ENCODE measurements at places on chromosomes 11 and 22.

DNA sequence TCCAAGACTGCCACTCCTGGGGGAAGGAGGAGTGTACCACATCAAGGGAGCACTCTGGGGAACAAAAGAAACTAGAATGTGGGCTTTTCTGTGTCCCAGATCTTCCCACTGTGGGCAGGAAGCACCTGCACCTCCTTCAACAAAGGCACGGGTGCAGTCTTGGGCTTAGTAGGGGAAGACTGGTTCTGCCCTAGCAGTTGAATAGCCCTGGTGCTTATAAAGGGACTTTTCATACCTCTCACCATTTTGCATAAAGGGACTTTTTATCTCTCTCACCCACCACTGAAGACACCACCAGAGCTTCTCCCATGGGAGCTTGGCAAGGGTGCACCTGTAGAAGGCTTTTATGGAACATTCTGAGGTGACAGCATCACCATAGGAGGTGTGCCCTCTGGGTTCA lies 65.8 kb upstream of the MS4A8 start:
- no peak for DNase-seq

DNA sequence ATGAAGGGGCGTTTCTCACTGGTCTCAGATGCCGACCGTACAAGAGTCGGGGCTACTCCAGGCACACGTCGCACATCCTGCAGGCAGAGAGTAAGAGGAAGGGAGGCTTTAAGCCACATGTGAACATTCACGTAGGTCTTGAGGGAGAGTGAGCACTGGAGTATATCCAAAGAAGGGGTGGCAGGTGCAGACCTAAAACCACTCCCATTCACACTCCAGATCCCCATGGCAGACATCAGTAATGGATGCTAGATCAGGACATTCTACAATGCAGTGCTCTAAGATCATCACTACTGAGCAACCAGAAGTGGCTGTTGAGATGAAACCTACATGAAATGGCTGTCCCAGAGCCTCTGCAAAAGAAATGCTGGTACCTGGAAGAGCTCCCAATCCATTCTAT lies 39.0 kb downstream of the WT1 start:
- no peak for DNase-seq

- no peak for DNase-seq
Measured at GRCh38 chr22:37267135-37267587, 15.1 kb upstream of the CYTH4 start.

DNA sequence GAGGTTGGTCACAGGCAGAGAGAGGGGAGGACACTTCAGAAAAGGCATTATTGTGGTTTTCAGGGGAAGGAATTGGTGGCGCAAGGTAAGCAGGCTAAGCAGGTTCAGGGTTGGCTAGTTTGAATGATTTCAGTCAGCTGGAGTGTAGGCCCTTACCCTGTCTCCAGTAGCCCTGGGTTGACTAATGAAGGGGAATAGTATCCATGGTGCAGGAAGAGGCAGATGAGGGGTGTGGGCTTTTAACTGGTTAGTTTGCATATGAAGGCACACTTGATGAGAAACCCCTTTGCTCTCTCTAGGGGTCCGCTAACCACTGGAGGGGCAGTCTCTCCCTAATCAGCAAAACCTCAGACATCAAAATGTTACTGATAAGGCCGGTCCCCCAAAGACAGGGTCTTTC lies 249.7 kb downstream of the AASDHPPT start:
- peak; percentile 55 for DNase-seq

GRCh38 chr11:36141196-36141953 lies 147.8 kb downstream of the COMMD9 start:
- DNase-seq: no peak

- DNase-seq: no peak
Measured at GRCh38 chr11:19659529-19659928, 53.1 kb upstream of the NAV2 start.

DNA sequence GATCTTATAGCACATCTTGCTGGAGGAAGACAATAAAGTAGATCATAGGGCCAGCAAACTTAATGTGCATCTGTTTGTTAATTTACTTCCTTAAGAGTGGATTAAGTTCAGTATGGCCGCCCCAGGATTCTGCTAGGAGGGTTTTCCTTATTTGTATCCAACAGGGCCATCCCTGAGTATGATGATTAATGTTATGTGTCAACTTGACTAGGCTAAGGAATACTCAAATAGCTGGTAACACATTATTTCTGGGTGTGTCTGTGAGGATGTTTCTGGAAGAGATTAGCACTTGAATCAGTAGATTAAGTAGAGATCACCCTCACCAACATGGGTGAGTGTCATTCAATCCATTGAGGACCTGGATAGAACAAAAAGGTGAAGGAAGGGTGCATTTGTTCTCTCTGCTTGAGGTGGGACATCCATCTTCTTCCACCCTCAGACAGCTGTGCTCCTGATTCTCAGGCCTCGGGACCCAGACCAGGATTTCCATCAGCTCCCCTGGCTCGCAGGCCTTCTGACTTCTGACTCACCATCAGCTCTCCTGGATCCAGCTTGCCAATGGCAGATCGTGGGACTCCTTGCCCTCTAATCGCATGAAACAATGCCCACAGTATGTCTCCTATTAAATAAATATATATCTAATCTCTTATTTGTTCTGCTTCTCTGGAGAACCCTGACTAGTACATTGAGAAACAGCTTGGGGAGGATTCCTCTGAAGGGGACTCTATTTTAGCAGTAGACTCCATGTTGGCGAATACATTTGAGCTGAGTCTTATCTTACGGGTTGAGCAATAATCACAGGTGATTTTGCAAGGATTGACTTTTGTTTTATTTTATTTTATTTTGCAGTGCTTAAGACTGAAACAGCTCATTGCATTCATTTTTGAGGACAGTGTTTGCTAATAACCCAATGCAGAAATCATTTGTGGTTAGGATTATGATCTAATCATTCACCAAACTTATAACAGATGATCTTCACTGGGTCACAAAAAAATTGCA lies 9.0 kb upstream of the ZBTB44 start:
- no peak for DNase-seq

GRCh38 chr22:26023104-26023775 lies 146.0 kb upstream of the SEZ6L start:
- no peak for DNase-seq

DNA sequence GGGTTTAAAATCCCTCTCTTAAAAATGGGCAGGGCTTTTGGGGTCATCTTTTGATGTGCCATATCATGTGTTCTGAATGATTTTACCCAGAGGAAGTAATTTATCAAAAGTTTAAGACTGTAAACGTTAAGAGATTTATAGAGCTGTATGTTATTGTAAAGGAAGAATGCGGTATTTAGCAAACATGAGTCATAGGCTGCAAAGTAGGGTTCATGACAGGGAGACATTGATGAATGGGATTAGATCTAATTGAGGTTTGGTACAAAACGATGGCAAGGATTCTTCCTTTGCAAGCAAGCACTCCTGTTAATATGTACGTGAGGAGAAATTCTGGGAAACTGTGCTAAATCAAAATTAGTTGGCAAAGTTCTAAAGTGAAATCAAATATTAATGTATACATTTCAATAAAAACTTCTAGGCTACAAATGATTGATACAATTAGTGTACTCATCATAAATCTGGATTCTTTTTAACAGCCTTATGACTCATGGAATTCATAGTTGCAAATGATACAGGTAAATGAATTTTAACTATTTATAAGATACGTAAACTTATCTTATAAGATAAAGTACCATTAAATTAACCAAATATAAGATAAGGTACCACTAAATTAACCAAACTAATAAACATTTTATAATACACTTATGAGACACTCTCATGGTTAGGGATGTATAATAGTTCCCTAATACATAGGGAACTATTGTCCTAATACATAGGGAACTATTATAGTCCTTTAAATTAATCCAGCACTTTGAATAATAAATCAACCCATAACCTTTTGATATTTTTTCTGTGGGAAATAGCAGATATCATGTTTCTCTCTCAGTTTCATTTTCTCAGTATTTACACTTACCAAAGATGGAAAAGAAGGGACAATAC lies 58.4 kb downstream of the KIF18A start:
- DNase-seq: no peak

DNA sequence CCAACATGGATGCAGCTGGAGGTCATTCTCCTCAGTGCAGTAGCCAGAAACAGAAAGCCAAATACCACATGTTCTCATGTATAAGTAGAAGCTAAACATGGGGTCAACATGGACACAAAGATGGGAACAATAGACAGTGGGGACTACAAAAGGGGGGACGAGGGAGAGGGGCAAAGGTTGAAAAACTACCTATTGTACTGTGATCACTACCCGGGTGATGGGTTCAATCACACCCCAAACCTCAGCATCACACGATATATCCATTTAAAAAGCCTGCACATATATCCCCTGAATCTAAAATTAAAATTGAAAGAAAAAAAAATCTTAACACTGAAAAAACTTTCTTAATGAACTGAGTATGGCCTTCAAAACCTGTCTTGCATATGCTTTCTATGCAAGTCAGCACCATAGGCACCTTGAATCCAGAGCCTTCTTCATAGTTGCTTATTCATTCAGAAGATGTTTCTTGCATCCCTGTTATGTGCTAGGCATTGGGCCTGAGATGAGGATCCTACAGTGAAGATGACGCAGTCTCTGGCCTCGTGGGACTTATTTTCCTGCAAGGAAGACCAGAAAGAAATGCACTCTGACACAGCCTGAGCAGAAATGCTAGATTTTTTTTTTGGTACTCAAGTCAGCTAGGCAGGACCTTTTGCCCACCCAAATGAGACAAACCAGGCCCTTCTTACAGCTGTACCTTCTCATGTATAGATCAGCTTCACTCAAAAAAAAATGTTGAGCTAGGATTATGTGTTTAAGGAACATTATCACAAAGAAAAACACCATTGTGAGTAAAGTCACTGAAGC lies 21.0 kb downstream of the NNMT start:
- DNase-seq: no peak

- no peak for DNase-seq
Measured at GRCh38 chr11:72250661-72251464, 6.9 kb upstream of the PHOX2A start.

DNA sequence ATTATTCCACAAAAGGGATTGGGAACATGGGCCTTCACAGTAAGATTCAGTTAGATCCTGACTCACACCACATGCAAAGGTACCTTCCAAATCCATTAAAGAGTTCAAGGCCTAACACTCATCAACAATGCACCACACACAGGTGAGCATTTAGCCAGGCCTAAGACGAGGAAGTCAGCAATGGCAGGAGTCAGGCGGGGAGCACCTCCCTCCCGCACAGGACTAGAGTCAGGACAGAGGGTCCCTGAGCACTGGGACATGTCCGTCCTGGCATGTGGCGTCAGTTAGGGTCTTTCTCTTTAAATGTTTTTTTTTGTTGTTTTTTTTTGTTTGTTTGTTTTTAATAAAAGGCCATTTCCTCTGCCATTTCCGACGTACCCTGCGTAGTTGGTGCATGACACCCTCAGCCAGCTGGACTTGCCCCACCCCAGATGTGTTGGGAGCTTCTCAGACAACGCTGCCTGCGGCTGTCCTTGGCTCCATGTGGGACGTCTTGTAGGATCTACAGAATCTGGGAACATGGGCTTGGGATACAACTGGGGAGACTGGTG lies 1458.6 kb downstream of the BRD1 start:
- no peak for DNase-seq

DNA sequence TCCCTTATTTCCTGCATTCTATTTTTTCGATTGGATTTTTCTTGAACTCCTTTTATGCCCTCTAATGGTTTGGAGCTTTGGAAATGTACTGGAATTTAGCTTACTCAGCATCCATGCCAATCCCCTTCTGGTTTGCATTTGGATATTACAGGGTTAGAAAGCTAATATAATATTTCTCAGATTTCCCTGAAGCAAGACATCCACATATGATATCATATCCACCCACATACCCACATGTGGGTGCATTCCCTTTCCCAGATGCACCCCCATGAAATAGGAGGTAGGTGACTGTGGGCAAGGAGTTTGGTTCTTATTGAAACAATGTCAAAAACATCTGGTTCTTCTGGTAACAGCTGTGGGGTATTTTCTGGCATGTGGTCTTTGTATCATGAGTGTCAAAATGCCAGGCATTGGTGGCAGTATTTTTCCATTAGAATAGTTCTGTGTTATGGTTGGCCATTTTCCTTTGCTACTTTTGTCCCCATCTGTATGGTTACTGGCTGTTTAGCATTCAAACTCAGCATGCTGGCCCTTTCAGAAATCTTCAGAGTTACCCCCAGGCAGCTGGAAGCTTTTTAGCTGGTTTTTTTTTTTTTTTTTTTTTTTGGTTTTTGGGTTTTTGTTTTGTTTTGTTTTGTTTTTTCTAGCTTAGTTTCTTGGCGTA lies 32.7 kb upstream of the DDX10 start:
- DNase-seq: no peak

- no peak for DNase-seq
Measured at GRCh38 chr11:31960126-31960525, 130.7 kb upstream of the RCN1 start.

- DNase-seq: no peak
Measured at GRCh38 chr11:75868990-75869389, 54.0 kb downstream of the UVRAG start.

- no peak for DNase-seq
Measured at GRCh38 chr11:110712659-110713448, 617 bp upstream of the ARHGAP20 start.

DNA sequence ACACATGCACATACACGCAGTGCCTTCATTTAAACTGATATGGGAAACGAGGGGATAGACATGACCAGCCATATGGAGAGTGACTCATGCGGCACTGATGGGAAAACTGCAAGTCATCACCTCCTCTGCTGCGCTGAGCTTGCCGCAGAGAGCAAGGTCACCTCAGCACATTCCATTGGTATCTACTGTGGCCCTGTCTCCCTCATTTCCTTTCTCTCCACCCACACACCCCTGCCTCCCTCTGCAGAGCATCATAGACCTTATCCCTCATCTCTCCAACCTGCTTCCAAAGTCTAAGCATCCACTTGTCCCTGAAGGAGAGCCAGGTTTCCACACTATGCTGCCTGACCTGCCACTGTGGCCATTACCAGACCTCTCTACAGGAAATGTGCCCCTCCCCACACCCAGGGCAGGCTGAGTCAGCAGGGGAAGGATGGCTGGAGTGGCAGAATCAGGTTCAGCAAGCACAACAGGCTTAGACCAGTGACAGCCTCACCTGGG lies 116.9 kb upstream of the SNX19 start:
- no peak for DNase-seq

DNA sequence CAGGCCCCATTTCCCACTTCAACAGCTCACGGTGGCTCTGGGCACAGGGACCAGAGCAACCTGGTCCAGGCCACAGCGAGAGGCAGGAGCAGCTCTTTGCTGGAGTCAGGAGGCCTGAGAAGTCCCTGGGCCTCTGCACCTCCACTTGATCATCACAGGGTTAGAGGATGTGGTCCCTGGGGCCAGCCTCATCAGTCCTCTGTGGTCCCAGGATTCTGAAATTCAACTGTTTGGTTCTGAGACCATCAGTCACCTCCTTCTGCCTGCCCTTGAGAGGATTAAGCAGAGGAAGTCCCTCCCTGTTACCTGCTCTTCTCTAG lies 24.9 kb upstream of the CBX7 start:
- DNase-seq: no peak

DNA sequence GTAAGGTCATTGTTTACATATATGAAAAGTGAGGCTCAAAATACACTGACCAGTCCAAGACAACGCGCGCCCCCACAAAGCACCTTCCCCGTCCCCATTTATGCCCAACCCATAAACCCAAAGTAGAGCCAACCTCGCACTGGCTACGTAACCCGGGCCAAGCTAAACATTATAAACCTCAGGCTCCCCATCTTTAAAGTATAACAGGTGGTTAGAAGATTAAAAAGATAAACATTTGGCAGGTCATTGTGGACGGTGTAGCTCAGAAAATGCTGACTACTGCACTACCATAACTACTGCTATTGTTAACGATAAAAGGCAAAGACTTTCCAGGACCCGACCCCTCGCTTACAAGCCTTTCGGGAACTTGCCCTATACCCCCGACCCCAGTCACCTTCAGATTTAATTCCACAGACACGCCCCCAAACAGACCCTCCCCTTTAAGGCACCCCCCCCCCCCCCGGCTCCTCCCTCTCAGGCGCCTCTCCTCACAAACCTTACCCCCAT lies 470 bp downstream of the NUMA1 start:
- DNase-seq: no peak

All from NT2/D1 (cell line).